ENCODE measurements at places on chromosomes 5 and 9. TPM values are rescaled to one million over a fixed set of nuclear protein-coding genes. Genes with fewer than 3 reads are reported as not detected.

KIF24 gene
- total RNA-seq: 5.6 TPM

DNA sequence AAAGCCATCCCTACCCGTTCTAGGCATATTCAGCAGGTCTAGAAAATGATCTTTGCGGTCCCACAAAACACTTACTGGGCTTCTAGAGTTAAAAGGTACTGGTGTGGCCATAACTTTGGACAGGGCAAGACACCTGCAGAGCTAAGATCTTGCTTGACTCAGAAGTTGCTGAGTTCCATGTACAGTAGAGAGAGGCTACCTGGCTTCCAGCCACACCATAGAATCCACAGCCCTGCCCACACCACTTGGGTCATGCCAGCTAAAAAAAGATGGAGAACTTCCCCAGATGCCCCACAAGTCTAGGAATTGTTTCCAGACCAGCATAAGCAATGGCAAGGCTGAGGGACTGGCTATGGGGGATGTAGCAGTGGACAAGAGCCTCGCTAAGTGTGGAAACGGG lies 52.1 kb downstream of the ABCA1 start:
- H3K27ac ChIP-seq: no peak overlapping the region
- DNase-seq: no peak
- peaks cover 5% of the 10 kb centered on the region for H3K4me1 ChIP-seq
- H3K4me3 ChIP-seq: no peak overlapping the region
- H3K27me3 ChIP-seq: no peaks in the 10 kb centered on the region

DNA sequence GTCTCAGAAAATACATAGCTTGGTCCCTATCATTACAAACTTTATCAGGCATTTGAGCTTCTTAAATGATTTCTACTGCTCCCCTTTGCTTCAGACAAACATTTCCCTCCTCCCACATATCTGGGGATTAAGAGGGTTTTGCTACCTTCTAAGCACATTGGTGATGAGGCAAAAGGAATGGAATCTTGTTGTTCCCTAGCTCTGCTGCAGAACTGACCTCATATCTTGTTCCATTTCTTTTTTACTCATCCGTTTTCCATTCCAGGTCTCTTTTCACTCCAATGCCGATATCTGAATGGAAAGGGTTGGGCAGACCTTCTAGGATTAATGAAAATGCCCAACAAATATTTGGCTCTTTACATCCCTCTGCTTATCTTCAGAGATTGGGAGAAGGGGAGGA lies 444.6 kb downstream of the ZNF608 start:
- no peak overlapping the region for H3K27ac ChIP-seq
- H3K4me3 ChIP-seq: no peak overlapping the region
- no peaks in the 10 kb centered on the region for H3K27me3 ChIP-seq
- H3K4me1 ChIP-seq: no peaks in the 10 kb centered on the region
- DNase-seq: no peak
- no peaks in the 10 kb centered on the region for H3K36me3 ChIP-seq

- DNase-seq: no peak
- H3K36me3 ChIP-seq: peaks cover 42% of the 10 kb centered on the region
- H3K4me1 ChIP-seq: no peaks in the 10 kb centered on the region
- no peaks in the 10 kb centered on the region for H3K27me3 ChIP-seq
- H3K4me3 ChIP-seq: no peak overlapping the region
These were observed 65.0 kb upstream of the MCCC2 start for GRCh38 chr5:71522151-71522550.

MUSK gene
- total RNA-seq: not detected

DNA sequence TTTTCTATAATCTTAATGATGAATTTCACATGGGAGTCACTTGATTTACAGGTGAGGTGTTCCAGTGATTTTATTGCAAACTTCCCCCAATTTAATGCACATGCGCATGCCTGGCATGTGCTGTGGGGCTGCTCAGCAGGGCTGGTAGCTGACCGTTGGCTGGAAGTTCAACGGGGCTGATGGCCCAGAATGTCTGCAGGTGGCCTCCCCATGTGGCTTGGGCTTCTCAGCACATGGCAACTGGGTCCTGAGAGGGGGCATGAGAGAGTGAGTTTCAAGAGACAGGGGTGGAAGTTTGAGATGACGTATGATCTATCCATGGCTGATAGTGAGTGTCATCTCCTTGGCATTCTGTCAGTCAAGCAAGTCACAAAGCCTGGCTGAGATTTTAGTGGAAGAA lies 259.8 kb downstream of the ZSWIM6 start:
- H3K27me3 ChIP-seq: peaks cover 5% of the 10 kb centered on the region
- H3K27ac ChIP-seq: no peak overlapping the region
- no peaks in the 10 kb centered on the region for H3K36me3 ChIP-seq

GRCh38 chr9:87601176-87601575 lies 103.5 kb downstream of the DAPK1 start:
- peaks cover 25% of the 10 kb centered on the region for H3K27me3 ChIP-seq
- H3K4me3 ChIP-seq: no peak overlapping the region
- H3K4me1 ChIP-seq: no peaks in the 10 kb centered on the region
- no peak for DNase-seq

GPR151 gene
- not detected for total RNA-seq

SPATA6L gene
- total RNA-seq: 0.59 TPM

- no peak overlapping the region for H3K4me3 ChIP-seq
These were observed 110.0 kb upstream of the PTGER4 start for GRCh38 chr5:40569546-40570270.

SPINK6 gene
- total RNA-seq: not detected

OTP gene
- not detected for total RNA-seq

- no peaks in the 10 kb centered on the region for H3K4me1 ChIP-seq
- H3K27me3 ChIP-seq: no peaks in the 10 kb centered on the region
- no peak overlapping the region for H3K27ac ChIP-seq
- DNase-seq: no peak
- no peaks in the 10 kb centered on the region for H3K36me3 ChIP-seq
These were observed 48.2 kb upstream of the ASS1 start for GRCh38 chr9:130396581-130396980.

GRCh38 chr9:37453827-37454226 lies 11.4 kb downstream of the ZBTB5 start:
- H3K27ac ChIP-seq: no peak overlapping the region
- peaks cover 46% of the 10 kb centered on the region for H3K4me1 ChIP-seq
- peaks cover 7% of the 10 kb centered on the region for H3K36me3 ChIP-seq
- H3K4me3 ChIP-seq: no peak overlapping the region

Measured in activated CD4-positive, alpha-beta memory T cell treated with anti-CD3 and anti-CD28 coated beads for 36 hours (primary cell).